ENCODE measurements at places on chromosomes 12 and 14.

DNA sequence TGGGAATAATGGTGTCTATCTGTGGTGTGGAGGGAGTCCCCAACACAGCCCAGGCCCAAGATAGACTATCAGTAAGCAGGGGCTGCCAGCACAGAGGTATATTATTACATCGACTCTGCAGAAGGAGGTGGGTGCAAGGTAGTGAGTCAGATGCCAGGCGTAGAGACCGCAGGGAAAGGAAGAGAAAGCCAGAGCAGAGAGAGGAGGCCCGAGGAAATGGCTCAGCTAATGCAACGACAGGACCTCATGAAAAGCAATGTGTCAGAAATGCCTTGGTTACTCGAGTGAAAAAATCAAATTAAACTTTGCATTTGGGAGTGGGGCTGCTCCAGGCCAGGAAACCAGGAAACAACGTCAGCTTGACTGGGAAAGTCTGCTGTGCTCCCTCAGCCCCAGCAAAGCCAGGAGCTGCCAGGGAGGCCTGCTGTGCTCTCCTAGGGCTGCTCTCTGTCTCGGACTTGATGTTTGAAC is 173.2 kb downstream of the SUDS3 start:
- DNase-seq = no peak

- no peak for DNase-seq
Measured at GRCh38 chr12:78386871-78387270, 477.7 kb upstream of the SYT1 start.

- DNase-seq = no peak
Measured at GRCh38 chr14:54562334-54562733, 4.6 kb upstream of the SAMD4A start.

- DNase-seq = no peak
Measured at GRCh38 chr12:124463341-124463921, 104.0 kb downstream of the NCOR2 start.

Data from activated T-helper 1 cell treated with anti-CD3 and anti-CD28 coated beads, Interleukin-2, amount 50 U/mL, for 16 hours (primary cell).